Anterior cingulate cortex (tissue), 58 donors: ENCODE measurements at places on chromosomes 12 and 14.
A peak's percentile ranks its signal among the peaks of the same experiment; 100 is the strongest.

- DNase-seq, result peak; percentile 31
These were observed 67.4 kb downstream of the LGMN start for GRCh38 chr14:92680781-92681650.

DNA sequence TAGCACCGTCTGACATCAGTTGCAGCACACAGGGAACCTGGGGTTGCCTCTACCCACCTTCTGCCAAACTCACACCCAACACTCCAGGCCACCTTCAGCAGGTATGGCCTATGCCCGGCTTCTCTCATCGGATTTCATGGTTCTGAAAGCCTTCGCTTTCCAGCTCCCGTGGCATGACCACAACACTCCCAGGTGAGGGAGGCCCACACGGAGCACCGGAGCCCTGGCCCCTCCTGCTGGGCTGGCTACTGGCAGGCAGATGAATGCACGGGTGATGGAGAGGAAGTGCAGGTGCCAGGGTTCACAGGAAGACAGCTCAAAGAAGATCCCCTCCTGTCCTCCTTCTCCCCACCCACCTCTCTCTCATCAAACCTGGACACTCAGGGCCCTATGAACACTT is 37.2 kb downstream of the CACNA2D4 start:
- no peak for DNase-seq

- no peak for DNase-seq
These were observed 14.9 kb downstream of the GIT2 start for GRCh38 chr12:109981311-109981710.

- DNase-seq, result no peak
These were observed 198.4 kb downstream of the NELL2 start for GRCh38 chr12:44677724-44678123.

DNA sequence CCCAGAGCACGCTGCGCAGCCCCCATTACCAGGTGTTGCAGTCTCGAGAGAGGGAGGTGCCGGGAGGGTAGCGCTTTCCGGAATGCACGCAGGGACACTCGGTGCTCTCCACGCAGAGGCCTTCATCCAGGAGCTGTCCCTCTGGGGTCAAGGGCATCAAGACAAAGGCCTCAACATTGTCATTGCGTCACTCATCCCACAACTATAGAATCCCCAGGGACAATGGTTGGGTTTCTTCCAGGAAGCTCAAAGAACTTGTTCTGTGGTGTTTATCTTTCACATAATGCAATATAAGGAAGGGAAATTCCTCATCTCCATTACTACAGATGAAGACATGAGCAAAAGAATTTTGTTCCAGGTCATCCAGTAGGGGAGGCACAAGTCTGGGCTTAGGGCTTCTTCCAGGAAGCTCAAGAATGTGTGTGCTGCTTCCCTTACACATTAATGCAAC is 52.1 kb downstream of the VWF start:
- no peak for DNase-seq

- DNase-seq, result no peak
These were observed 261.2 kb downstream of the EGLN3 start for GRCh38 chr14:33689680-33690079.

DNA sequence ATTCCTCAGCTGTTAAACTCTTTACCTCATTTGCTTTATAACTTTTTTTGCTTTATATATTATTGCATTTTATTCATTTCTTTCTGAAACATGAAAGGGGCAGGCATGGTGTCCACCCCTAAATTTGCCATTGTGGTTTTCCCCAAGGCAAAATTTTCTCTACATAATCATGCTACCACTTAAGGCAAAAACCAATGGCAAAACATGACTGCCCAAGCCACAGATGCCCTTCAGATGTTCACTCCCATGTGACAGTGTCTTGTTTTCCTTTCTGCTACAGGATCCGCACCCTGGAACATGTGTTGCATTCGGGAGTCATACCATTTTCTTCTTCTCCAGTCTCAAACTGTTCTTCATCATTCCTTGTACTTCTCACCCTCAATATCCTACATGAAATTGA is 28.3 kb downstream of the TTC5 start:
- no peak for DNase-seq

- DNase-seq, result no peak
These were observed 145.3 kb downstream of the SLC5A8 start for GRCh38 chr12:101064721-101065120.

GRCh38 chr12:13316587-13317246 is 120.2 kb downstream of the EMP1 start:
- no peak for DNase-seq

DNA sequence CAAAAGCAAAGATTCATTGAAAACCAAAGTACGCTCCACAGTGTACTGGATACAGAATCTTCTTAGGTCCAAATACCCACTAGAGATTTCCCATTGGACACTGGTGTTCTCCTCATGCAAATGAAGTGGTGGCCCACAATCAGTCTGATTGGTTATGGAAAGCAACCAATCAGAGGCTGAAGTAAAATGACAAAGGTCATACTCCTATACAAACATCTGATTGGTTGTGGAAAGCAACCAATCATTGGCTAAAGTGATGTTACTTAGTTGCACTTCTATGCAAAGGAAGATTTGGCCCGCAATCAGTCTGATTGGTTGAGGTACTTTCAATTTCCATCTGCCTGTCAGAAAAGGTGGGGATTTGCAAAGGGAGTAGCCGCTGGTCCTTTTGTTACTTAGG is 1.3 kb upstream of the WASHC3 start:
- DNase-seq, result no peak

DNA sequence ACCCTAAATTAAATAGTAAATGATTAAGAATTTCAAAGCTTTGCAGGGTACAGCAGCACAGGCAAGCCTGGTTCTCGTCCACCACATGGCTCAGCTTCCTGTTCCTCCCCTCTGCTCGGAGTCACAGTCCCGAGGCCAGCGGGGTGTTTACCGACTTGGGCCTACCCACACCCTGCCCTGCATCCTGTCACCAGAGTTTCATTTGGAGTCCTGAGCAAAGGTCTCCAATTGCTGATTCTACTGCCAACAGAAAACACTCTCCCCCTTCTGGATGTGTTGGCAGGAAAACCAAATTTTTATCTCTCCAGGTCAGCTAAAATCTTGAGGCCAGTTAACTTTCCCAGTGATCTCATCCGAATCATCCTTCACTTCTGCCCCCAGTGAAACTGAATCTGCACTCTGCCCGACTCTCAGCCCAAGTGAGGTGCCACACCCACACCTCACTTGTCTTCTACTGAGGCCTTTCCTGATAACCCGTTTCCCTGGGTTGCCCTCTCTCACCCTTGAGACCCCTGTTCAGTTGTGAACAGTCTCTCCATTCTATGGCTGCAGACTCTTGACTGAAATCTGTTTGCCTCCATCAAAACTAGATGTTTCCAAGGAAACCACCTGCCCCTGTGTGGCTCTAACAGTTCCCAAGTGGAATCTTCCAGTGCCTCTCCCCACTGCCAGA is 71.2 kb downstream of the VCPKMT start:
- DNase-seq, result no peak

GRCh38 chr14:38038986-38039385 is 168.7 kb upstream of the SSTR1 start:
- DNase-seq, result no peak

- DNase-seq, result no peak
These were observed 108.5 kb downstream of the PHLDA1 start for GRCh38 chr12:75922944-75923642.
